HS-27A (cell line): ENCODE measurements at places on chromosomes 12 and 14.

- no peak for DNase-seq
Measured at GRCh38 chr14:71231521-71232393, 324.5 kb downstream of the PCNX1 start.

- no peak for DNase-seq
Measured at GRCh38 chr12:41509271-41510055, 321.3 kb downstream of the PDZRN4 start.

DNA sequence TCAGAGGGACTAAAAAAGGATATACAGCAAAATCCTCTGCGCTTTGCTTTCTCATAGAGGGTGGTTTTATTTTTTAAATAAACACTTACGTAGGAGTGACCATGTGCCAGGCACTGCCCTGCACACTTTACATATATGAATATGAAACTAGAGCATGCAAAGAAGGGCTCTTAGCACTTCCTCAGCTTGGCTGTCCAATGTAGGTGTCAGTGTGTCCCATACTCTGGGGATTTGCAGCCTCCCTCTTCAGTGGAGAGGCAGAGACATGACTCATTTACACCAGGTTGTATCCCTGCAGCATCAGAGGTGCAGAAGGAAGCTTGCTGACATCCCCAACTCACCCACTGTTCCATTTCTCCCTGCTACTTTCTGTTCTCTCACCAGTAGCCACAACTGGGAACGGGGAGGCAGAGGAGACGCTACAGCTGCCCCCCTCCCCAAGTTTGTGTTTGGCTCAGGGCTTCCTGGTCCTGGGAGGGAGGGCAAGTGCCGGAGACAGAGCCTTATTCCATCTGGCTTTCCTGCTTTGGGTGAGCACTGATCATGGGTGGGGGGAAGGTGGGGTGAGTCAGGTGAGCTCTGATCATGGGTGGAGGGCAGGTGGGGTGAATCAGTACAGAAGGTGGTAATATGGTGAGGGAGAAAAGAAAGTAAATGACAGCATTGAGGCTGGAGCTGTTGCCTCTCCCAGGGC lies 4.9 kb upstream of the KRT5 start:
- no peak for DNase-seq

GRCh38 chr14:81684696-81685095 lies 151.0 kb upstream of the SEL1L start:
- no peak for DNase-seq

DNA sequence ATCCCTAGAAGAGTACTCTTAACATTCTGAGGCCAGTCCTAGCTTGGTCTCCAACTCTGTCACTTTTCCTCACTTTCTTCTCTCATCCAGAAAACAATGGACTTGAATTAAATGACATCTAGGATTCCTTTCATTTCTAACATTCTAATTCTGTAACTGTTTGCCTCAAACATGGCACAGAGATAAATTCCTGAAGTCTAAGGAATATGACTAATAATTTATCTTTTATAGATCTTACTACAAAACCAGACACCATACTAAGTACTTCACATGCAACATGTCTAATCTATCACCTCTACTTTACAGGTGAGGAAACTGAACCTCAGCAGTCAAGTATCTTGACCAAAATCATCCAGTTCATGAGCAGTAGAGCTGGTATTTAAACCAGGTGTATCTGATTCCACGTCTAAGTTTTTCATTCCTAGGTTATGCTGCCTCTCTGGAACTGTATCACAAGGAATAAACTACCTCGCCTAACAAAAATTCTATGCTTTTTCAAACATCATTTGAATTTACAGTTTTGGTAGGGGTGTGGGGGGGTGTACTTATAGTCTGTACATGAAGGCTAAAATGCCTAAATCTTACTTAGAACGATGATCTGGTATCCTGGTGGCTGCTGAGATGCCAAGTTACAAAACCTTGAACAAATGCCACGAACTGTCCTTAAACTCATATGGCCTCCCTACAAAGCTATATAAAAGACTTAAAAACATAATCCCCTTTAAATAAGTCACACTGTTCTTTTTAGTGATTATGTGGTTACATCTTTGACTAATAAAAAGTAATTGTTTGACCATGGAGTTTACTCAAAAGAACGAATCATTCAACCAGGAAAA lies 41.6 kb downstream of the ATXN2 start:
- DNase-seq: peak; percentile 30

GRCh38 chr12:103326190-103326589 lies 169.6 kb downstream of the C12orf42 start:
- no peak for DNase-seq

GRCh38 chr12:75795125-75795524 lies 236.5 kb downstream of the PHLDA1 start:
- no peak for DNase-seq

- DNase-seq: no peak
Measured at GRCh38 chr14:51282517-51282916, 42.5 kb downstream of the TMX1 start.

- DNase-seq: no peak
Measured at GRCh38 chr12:79826267-79827128, 108.4 kb downstream of the PPP1R12A start.

- DNase-seq: no peak
Measured at GRCh38 chr12:15172060-15172822, 49.0 kb downstream of the RERG start.

DNA sequence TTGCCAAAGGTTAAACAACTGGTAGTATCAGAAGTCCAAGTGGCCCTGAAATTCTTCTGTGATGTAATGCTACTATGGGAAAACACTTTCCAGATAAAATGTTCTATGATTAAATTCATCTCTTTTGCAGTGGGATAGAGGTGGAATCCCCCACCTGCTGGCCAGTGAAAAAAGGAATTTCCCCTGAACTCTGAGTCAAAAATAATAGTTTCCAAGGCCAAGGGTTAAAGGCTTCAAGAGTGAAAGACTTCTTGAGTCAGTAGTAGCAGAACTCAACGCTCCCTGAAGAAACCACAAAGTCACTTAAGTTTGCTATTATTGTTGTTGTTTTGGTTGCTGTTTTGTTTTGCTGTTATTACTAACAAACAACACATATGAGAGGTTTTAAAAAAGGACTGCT lies 330.8 kb downstream of the SOX5 start:
- no peak for DNase-seq

- DNase-seq: no peak
Measured at GRCh38 chr12:97404543-97404942, 58.1 kb upstream of the RMST start.

DNA sequence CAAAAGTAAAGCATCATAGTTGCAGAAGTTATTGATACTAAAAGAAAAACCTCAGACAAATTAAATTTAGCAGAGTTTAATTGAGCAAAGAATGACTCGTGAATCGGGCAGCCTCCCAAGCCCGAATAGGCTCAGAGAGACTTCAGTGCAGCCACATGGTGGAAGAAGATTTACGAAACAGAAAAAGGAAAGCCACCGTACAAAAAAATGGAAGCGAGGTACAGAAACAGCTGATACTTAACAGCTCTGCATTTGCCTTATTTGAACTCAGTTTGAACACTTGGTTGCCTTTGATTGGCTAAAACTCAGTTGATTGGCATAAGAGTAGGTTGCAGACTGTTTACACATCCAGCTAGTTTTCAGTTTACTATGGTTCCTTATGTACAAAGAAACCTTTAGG lies 12.9 kb downstream of the TTC9 start:
- DNase-seq: no peak

GRCh38 chr12:17357396-17357795 lies 732.6 kb downstream of the RERGL start:
- DNase-seq: no peak

- DNase-seq: no peak
Measured at GRCh38 chr12:25583545-25583944, 30.5 kb upstream of the LMNTD1 start.

- DNase-seq: no peak
Measured at GRCh38 chr12:12404297-12404696, 47.4 kb downstream of the BORCS5 start.

DNA sequence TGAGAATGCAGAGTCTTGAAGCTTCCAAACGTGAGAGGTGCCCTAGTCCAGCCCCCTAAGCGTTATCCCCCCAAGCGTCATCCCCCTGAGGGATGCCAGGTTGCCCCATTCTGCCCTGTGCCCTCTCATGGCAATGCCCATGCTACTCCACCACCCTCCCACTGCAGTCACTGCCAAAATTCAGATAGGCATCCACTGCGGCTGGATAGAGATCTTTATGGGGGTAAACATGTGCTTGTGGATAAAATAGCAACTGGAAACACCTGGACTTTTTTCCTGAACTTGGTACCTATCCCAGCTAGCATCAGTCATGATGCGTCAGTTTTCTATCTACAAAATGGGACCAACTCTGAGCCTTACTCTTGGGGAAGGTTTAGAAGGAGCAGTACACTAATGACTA lies 92.7 kb upstream of the HOXC13 start:
- DNase-seq: no peak

GRCh38 chr12:31727192-31727591 lies 1.6 kb downstream of the AMN1 start:
- DNase-seq: no peak

GRCh38 chr12:28869197-28869596 lies 279.9 kb upstream of the FAR2 start:
- no peak for DNase-seq

DNA sequence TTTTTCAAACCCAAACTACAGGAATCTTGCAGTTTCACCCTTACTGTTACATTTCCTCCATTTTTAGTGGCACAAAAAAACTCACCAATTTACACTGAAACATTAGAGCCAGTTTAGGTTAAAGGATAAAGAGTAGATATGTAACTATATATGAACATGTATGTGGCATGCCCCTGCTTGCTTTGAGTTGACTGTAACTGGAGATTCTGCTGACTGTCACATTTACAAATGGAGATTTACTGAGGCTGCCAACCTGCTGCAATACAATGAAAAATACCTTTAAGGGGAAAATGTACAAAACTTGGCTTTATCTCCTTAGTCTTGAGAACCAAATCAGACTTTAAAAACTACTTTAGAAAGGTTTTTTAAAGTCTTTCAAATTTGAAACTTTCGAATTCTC lies 28.3 kb downstream of the STON2 start:
- DNase-seq: no peak
